ENCODE measurements at places on chromosomes 4 and X.

GRCh38 chrX:48696909-48697727 is 584 bp downstream of the SUV39H1 start:
- DNase-seq: no peak

DNA sequence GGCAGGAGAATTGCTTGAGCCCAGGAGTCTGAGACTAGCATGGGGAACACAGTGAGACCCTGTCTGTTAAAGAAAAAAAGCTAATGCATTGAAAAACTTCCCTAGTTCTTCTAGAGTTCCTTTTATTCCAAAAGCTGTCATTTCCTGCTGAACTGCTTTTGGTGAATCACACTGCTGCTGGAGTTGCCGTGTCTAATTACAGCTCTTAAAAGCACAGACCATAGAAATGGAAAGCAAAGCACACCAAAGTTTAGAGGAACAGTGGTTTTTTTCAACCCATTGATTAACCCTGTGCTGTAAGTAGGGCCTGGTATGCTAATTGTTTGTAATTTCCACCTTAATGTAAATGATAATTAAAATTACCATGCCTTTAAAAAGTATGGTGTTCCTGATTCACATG is 52.4 kb downstream of the SEPTIN11 start:
- DNase-seq: peak; percentile 63

DNA sequence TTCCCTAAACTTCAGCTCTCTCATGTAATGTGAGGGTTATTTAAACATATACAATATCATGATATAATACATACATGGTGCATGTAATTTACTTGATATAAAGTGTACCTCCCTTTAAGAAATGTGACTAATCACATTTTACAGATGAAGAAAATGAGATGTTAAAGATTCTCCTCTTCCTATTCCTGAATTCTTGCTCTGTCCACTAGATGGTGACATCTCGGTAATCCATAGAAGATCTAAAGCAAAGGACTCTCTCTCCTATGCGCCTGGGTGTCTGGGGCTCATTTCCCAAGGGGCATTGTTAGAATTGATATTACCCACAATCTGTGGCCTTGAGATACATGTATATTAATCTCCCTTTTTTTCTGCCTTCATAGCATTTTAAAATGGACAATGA is 804.9 kb downstream of the RAB28 start:
- peak; percentile 8 for DNase-seq

- no peak for DNase-seq
Observed at GRCh38 chrX:147846676-147847075, 65.0 kb upstream of the FMR1 start.

GRCh38 chr4:109352941-109353340 is 50.5 kb upstream of the COL25A1 start:
- DNase-seq: no peak

- DNase-seq: no peak
Observed at GRCh38 chrX:9286234-9286633, 178.6 kb upstream of the TBL1X start.

- no peak for DNase-seq
Observed at GRCh38 chrX:45232139-45232538, 31.5 kb upstream of the DIPK2B start.

DNA sequence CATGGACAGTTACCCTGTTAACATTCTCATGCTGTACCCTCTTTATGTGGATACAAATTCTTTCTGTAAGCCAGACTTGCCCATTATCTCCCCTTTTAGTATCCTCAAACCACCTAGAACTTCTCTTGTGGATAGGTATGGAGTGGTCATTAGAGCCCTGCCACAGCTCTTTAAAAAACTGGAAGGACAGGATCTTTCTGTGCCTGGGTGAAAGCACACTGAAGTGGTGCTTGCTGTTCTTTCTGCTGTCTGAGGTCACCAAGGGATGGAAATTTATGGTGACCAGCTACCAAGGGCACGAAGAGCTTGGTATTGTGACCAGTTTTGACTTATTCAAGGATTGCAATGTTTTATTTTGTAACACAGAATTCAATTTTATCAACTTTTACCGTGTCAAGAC is 344.2 kb downstream of the CBLL2 start:
- no peak for DNase-seq

DNA sequence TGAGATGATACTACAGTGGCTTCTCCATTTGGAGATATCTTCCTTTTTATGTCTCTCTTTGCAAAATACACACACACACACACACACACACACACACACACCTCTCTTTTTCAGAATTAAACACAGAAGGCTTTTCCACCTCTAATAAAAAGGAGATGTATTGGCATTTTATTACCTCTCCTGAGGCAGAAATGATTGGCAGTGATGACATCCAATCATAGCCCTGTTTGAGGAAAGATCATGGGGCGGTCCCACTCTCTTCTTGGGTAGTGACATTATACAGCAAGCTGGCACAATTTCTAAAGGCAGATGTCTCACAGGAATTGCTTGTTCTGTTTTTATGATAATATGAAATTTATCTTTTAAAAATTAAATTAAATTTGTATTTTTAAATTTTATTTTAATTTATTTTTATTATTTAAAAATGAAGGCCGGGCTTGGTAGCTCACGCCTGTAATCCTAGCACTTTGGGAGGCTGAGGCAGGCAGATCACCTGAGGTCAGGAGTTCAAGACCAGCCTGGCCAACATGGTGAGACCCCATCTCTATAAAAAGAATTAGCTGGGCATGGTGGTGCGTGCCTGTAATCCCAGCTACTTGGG is 15.6 kb downstream of the CHRNA9 start:
- peak; percentile 11 for DNase-seq

GRCh38 chrX:8364369-8365141 is 100.1 kb upstream of the VCX3B start:
- peak; percentile 20 for DNase-seq

DNA sequence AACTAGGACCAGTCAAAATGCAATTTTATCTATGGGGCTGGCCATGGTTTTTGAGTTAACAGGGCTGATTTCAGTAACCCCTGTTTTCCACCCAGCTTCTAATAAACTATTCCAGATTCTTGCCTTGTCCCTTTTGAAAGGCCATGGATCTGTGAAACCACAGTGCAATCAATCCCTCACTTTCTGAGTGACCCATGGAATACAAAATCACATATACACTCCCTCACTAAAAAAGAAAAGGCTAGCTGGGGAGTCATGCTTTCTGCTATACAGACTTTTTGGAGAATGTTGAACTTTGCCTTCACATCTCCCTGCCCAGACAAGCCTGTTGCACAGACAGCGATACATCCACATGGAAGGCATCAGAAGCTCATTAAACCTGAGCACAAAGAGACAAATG is 47.9 kb downstream of the MAD2L1 start:
- DNase-seq: no peak

GRCh38 chr4:167308876-167309275 is 74.6 kb upstream of the SPOCK3 start:
- DNase-seq: no peak

GRCh38 chr4:166458756-166459155 is 585.7 kb downstream of the TLL1 start:
- DNase-seq: peak; percentile 19

DNA sequence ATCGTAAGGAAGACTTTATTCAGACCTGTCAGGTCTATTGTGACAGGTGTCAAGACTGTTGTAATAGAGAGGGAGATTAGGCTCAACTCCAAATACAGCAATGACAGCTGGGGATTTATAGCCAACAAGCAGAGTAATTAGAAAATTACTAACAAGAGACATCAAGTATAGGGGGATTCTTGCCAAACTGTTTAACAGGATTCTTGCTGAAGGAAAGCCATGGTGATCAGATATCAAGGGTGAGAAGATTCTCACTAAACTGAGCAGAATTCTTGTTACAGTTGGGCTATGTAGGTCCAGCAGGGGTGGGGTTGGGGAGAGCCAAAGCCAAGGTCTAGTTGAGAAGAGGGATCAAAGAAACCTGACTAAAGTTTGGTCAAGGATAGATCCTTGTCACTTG is 461.0 kb upstream of the GALNT7 start:
- no peak for DNase-seq

DNA sequence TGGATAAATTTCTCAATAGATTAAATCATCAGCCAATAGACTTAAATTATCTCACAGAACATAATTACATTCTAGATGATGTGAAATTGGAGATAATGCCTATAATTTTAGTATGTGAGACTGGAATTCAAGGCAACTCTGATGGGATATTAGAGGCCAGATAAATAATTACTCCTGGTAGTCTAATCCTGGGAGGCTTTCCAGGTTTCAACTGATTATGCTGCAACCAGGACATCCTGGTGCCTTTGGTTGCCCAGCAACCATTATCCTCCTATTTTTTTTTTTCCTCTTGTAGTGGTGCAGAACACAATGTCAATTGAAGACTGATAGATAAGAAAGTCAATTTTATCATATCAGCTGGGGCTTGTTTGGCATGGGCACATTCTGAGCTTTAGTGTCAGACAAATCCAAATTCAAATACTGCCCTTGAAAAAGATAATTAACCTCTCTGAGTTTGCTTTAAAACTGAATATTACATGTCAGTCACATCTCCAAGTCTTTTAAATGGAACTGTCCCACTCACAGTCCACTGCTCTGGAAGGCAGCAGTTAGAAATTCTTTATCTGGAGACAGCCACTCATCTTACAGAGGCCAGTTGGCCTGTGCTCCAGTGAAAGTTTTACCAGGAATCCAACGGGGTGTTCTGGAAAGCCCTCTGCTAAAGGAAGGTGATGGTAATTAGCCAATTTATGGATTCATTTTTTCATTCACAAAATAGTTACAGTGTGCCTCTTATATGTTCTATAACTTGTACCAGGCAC is 95.3 kb upstream of the GUCY1A1 start:
- DNase-seq: peak; percentile 51

DNA sequence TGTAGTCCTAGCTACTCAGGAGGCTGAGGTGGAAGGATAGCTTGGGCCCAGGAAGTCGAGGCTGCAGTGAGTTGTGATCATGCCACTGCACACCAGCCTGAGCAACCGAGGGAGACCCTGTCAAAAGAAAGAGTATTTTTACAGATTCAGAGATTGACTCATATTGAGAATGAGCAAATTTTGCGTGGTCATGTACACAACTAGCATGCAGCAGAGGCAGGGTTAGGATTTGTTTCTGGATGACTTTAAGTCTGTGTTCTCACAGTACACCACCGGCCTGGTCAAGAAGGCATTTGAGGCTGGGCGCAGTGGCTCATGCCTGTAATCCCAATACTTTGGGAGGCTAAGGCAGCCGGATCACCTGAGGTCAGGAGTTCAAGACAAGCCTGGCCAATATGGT is 44.8 kb upstream of the CBR4 start:
- no peak for DNase-seq

- DNase-seq: peak; percentile 11
Observed at GRCh38 chr4:86640469-86640868, 46.4 kb downstream of the PTPN13 start.

GRCh38 chr4:40340030-40340429 is 4.9 kb downstream of the CHRNA9 start:
- no peak for DNase-seq

- no peak for DNase-seq
Observed at GRCh38 chr4:63233671-63234070, 1175.6 kb downstream of the TECRL start.

DNA sequence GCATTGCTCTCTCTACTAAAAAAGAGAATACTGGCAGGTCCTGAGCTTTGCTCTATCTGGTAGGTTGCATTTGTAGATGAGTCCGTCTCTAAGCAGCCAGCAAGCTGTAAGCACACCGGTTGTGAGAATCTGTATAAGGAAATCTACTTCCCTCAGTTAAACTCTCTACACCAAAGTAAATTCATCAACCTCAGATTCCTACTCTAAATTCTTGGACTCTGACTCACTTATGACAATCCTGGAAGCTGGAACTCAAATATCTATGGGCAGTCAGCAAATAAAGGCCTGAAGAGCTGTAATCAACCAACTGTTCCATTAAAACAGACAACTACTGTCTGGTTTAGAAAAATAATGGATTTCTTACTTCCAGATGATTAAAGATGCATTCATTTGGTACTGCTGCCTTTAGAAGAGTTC is 37.9 kb downstream of the FAT1 start:
- peak; percentile 86 for DNase-seq
